Stimulated activated CD8-positive, alpha-beta memory T cell treated with anti-CD3 and anti-CD28 coated beads, Interleukin-7, amount 100 ng/mL, for 1 hour (primary cell): ENCODE measurements at places on chromosomes 3 and 15.

GRCh38 chr15:62068810-62069167 lies 2.0 kb downstream of the C2CD4A start:
- no peak for DNase-seq

- DNase-seq, result no peak
Observed at GRCh38 chr3:96994988-96995387, 180.6 kb downstream of the EPHA6 start.

GRCh38 chr3:114929971-114930732 lies 216.9 kb downstream of the ZBTB20 start:
- no peak for DNase-seq

- DNase-seq, result no peak
Observed at GRCh38 chr15:60648928-60649679, 170.2 kb upstream of the ICE2 start.

DNA sequence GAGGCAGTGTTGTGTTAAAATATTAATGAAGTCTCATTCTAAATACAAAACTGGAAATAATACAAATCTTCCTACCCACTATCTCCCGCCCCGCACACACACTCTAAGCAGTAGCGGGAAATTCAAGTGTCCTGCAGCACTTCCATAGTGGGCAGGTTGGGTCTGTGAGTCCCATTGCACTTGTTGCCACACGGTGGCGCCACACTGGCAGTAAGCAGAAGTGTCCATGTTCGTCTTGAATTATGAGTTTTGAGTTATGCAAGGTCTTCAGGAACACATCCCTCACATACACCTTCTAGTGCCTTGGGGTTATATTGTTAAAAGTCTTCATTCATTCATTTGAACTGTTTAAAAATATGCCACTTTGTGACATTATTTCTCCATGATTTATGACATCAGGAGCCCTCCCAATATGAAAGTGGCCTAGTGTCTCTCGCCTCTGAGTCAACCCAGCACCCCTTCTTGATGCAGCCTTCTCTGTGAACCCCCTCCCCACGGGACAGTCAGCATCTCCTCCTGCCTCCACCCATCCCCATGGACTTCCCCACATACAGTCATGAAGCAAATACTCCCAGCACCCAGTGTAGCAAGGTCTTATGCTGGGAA lies 17.6 kb upstream of the CCDC174 start:
- DNase-seq, result no peak

DNA sequence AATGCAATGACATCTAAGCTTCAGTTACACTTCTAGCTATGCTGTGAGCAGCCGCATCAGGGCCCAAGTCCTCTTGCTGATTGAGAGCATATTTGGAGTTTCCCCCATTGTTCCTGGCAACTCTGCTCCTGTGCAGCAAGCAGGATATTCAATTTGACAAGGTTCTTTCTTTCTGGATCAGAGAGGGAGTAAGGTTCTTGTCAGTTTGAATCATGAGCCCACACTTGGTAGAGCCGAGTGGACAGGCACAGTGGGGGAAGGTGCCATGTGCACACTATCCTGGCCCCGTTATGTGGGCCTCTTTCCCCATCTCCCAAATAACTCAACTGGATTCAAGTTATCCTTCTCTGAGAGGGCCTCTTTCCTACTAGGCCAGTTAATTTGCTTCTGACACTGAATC lies 385.4 kb downstream of the ZIC1 start:
- DNase-seq, result no peak

GRCh38 chr3:17399586-17399985 lies 342.8 kb downstream of the TBC1D5 start:
- no peak for DNase-seq

- no peak for DNase-seq
Observed at GRCh38 chr3:58586776-58587192, 9.6 kb upstream of the FAM107A start.

- DNase-seq, result no peak
Observed at GRCh38 chr3:193656445-193656844, 63.4 kb downstream of the OPA1 start.

- no peak for DNase-seq
Observed at GRCh38 chr3:36761779-36762178, 2.6 kb downstream of the DCLK3 start.

DNA sequence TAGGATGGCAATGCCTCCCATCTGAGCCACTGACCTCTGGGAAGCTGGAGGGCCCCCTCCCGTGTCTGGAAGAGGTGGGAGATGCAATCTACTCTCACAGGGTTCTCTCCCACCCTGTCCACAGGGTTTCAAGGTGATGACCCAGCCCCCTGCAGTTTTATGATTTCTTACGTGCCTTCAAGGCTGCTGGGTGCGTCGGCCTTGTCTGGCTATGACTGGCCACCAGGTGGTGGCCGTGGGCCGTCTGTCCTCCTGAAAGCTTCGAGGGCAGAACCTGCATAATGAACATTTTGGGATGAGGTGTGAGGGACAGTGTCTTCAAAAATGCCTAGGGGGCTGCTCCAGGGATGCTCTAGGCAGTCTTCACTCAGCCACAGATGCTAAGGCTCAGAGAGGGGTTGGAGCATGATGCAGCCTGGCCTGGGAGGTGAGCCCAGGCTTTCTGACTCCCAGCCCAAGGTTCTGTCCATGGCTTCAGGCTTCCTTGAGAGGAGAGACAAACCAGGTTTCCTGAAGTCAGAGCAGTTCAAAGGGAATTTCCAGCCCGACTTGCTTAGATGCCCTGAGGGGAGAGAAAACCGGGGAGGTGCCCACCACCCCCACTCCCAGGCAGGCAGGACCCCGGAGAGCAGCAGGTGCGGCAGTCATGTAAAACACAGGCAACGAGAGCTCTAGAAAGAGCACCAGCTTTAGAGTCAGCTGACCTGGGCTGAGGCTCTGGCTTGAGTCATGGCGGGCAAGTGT lies 18.7 kb downstream of the ISG20 start:
- no peak for DNase-seq

GRCh38 chr15:34673241-34673640 lies 81.6 kb downstream of the GJD2 start:
- no peak for DNase-seq

- no peak for DNase-seq
Observed at GRCh38 chr15:96320703-96321638, 9.5 kb upstream of the NR2F2 start.

DNA sequence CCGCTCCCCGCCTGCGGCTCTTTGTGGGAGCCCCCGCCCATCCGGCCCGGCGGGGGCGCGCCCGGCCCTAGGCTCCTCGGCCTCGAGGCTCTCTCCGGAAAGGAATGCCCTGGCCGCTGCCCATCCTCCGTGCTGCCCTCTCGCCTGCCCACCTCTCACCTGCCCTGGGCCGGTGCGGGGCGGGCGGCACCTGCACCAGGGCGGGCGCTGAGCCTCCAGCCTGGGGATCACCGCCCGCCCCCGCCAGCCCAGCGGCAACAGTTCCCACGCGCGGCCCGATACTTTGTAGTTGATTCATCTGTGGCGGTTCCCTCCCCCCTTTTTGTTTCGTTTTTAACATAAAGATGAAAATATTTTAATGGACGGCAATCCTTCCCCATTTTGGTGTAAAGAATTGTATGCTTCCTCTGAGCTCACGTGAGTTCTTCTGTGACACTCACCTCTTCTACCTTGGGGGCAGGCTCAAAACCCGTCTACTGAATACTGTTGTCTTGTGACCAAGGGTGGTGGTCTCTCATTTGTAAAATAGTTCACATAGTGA lies 1.9 kb downstream of the KLF13 start:
- DNase-seq, result no peak

GRCh38 chr15:89051875-89052274 lies 36.4 kb upstream of the ABHD2 start:
- no peak for DNase-seq

GRCh38 chr15:85879334-85880163 lies 84.8 kb upstream of the KLHL25 start:
- DNase-seq, result no peak

- no peak for DNase-seq
Observed at GRCh38 chr15:95254263-95254662, 1022.9 kb downstream of the MCTP2 start.

- DNase-seq, result no peak
Observed at GRCh38 chr3:52450489-52451236, 3.2 kb downstream of the TNNC1 start.

- DNase-seq, result no peak
Observed at GRCh38 chr3:56762718-56763117, 39.0 kb downstream of the ARHGEF3 start.

DNA sequence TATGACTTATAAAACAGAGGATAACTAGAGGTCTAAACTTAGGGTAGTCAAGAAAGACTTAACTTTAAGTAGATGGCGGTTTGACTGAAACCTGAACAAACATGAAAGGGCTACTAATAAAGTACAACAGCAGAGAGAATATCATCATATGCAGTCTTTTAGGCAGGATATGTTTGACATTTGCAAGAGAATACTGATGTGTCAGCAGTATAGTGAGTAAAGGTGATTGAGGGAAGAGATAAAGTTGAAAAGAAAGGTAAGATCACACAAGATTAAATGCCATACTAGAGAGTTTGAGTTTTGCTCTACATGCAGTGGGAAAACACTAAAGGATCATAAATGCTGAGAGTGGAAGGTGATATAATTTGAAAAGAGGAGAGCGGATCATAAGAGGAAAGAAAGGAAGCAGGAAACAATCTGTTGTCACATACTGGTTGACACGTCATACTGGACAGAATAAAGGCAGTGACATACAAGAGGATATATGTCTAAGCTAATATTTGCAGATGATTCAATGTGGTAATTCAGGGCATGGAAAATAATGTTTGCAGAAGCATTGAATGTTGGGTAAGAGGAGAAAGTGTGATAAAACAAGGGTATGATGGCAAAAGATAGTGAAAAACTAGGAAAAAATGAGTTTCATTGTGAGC lies 223.0 kb downstream of the EPHA6 start:
- DNase-seq, result no peak
